ENCODE measurements at places on chromosomes 7 and 10.

GRCh38 chr7:1225441-1226185, 7.1 kb upstream of the UNCX start:
- DNase-seq = peak; percentile 71

- no peak for DNase-seq
Observed at GRCh38 chr7:35258868-35259522, 5.1 kb upstream of the TBX20 start.

GRCh38 chr7:16779051-16779450, 25.5 kb downstream of the TSPAN13 start:
- no peak for DNase-seq

GRCh38 chr10:110860576-110861241, 11.0 kb upstream of the PDCD4 start:
- DNase-seq = no peak

- DNase-seq = no peak
Observed at GRCh38 chr10:4688168-4688567, 137.8 kb upstream of the AKR1E2 start.

GRCh38 chr7:48295296-48295971, 124.2 kb downstream of the ABCA13 start:
- DNase-seq = no peak
